ENCODE measurements at places on chromosomes 3 and 15.

DNA sequence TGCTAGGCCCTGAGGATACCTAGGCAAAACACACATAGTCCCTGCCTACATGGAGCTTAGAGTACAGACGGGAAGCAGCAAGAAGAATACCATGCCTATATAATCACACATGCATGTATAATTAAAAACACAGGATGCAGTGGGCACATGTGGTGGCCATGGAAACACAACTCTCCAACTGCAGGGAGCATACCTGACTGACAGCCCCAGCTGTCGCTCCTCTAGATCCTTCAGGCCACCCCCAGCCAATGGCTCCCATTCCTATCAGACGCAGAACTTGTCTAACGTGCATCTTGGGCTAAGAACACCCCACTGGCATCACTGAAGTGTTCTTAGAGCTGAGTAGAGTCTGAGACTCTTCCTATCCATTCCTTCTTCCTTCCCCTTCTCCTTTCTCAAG is 125.5 kb upstream of the FRMD4B start:
- no peak for DNase-seq

- no peak for DNase-seq
These were observed 85.6 kb upstream of the LYSMD4 start for GRCh38 chr15:99818872-99819271.

DNA sequence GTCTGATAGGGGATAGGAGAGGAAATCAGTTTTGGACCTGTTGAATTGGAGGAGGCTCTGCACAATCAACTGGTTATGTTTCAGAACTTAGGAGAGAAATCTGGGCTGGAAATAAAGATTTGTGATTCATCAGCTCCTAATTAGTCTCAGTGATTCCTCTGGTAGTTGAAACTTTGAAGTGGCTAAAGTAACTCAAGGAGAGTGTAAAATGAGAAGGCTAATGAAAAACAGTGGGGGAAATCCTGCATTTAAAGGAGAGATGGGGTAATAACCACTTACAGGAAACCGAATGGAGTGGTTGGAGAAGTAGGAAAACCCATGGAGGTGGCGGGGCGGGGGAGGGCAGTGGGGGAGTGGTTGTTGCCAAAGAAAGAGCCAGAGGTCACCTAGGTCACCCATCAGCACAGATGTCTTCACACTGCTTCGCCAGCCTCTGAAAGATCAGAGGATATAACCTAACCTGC is 32.6 kb downstream of the MAP2K5 start:
- no peak for DNase-seq

- DNase-seq = no peak
These were observed 9.7 kb downstream of the UROC1 start for GRCh38 chr3:126507886-126508285.
